ENCODE measurements at places on chromosomes 2 and 18.

- DNase-seq, result no peak
Observed at GRCh38 chr18:75437979-75438378, 10.5 kb upstream of the SMIM21 start.

GRCh38 chr2:177329064-177329463, 63.5 kb upstream of the AGPS start:
- no peak for DNase-seq

DNA sequence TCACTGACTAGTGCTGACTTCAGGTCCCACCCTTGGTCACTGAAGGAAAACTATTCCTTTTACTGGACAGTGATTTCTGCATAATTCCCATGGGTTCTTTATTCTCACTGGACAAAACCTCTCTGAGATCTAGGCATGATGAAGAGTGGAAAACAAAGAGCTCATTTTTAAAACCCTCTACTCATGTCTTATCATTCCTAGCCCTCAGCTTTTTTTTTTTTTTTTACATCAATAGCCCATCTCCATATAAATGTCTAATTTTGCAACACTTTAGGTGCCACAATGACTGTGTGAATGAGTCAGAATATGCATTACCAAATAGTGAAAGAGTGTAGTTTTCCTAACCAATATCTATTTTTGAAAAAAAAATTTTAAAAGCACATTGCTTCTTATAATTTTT, 74.8 kb downstream of the TCF4 start:
- no peak for DNase-seq

DNA sequence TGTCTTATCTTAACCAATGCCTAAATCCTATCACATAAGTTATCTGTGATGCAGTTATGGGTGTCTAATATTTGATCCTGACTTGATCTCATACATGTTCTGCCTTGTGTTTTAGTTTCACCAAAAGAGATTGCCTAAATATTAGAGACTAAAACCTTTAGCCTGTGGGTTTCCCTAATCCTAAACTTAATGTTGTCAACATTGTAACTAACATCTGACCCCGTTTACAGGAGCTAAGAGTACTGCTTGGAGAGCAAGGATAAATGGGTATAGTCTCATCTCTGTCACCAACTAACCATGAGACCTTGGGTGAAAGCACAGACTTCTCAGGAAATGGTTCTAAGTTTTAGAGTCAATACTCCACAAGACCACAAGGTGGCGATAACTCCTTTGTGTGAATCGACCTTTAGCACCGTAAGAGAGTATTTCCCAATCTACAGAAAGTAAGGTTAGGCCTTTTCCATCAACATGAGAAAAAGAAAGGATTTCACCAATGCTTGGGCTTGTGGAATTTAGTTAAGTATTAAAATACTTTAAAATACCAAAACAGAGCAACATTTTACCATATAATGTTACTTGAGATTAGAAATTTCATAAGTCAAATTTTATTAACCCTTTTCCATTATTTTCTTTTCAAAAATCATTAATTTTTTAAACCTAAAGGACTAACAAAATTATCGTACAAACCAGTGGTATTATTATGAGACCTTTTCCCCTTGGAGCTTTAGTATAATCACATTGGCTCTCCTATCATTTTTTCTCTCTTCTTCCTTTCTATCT, 60.5 kb downstream of the G6PC2 start:
- peak; percentile 18 for DNase-seq

- no peak for DNase-seq
Observed at GRCh38 chr2:187644486-187644885, 90.3 kb upstream of the TFPI start.

DNA sequence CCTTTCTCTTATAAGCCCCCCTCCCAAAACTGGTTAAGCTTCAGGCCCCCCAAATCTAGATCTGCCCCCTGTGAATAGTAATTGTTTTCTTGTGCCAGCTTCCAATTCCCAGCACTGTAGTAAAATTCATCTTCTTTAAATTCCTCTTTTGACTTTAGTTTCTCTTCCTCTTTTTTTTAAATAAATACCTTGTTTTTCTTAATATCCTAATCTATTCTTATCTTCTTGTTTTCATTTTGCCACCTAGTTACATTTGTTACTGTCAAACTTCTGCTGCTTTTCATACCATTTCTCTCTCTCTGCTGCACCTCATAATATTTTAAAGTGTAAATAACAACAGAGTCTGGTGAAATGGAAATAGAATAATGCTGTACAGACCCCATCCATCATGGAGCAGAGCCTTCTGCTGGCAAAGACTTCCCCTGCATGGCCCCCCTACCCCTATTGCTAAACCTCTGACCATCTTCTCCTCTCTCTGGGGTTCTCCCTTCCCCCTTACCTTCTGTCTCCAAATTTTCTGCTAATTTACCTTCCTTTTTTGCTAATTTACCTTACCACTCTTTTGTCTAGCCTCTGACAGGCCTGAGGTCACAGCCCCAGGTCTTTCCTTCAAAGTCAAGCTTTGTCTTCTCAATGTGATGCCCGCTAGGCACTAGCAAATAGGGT, 94.9 kb upstream of the PAPOLG start:
- DNase-seq, result no peak

DNA sequence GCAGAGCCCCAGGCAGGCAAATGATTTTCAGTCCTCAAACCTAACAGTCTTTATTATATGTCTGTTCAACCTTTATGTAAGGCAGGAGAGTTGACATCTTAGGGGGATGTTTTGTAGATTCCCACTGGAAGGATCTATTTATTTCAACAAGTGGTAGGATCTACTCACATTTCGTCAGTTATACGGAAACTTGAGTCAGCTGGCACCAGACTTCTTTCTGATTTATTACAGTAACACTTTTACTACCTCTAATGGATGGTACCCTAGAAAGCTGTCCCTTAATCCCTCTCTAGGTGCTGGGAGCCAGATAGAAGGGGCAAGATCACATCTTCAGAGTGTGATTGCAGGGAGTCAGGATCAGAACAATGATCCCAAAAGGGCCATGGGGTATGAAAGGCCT, 2.1 kb upstream of the RPL31 start:
- no peak for DNase-seq

DNA sequence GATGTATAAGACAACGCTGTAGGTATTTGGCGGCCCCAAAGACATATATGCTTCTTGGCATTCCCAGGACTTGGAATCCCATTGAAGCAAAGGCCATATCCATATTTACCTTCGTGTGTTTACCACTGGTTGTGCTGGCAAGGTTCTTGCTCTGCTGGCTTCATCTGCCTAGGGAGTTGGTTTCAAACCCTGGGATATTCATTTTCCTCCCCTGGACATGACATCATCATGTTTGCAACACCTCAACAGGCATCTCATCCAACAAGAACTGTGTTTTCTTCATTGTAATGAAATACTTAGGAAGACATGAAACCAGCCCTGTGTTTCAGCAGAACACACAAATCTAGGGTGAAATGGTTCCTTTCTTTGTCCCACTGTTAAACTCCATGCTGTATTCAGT, 77.9 kb upstream of the PHLPP1 start:
- no peak for DNase-seq

GRCh38 chr2:219293736-219294231, 14.6 kb downstream of the DNAJB2 start:
- DNase-seq, result no peak

DNA sequence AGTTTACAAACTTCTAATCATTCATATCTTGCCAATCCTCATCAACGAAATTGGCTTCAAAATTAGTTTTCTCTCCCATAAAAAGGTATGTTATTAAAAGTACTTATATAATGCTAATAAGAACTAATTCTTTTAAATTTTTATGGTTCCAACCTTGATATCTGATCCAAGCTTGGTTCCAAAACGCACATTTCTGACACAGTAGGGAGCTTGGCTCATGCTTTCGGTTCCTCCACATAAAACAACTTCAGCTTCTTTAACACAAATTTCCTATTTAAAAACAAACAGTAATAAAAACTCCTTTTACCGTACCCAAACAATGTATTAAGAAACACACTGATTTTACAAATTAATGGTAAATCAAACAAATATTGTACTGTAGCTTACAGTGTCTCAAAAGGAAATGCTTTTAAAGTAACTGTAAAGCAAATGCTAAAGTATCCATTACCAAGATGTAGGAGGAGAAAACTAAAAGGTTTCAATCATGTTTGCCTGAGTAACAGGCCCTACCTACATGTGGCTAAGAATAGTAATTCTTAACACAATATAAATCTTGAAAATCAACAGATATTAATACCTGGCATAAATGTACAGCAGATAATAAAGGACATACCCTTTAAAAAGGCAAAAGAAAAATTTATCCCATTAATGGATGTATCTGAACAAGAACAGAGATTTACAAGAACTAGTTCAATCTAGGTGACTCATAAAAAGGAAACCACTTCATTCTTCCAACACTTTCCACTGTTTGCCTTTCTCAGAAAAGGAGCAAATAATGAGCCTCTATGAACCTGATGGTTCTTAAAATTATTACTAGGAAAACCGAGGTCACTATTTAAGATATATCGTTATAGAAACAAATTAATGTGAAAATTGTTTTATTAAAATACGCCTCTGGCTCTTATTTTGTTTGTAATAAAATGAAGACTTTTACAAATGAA, 17.5 kb downstream of the ACAA2 start:
- no peak for DNase-seq

- DNase-seq, result no peak
Observed at GRCh38 chr18:24063121-24063731, 48.7 kb downstream of the TTC39C start.

- no peak for DNase-seq
Observed at GRCh38 chr2:29627279-29627711, 294.1 kb downstream of the ALK start.

DNA sequence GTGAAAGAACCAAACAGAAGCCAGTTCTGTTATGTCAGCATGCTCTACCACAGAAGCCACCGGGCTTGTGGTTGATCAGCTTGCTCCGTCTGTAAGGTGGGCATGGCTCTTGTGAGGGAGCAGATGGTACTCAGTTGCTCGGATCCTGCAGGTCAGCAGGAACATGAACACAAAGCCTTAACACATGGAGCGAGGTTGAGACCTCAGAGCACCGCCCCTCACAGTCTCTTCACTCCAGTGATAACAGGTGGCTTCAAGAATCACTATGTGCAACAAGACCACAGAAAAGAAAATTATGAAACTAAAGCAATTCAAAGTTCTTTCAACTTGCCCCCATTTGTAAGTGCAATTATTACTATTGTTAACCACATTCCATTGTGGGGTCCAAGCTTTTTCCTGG, 72.1 kb downstream of the OSBPL6 start:
- DNase-seq, result no peak

GRCh38 chr2:11446733-11447248, 19.2 kb downstream of the E2F6 start:
- no peak for DNase-seq

GRCh38 chr2:118145806-118146205, 57.5 kb downstream of the INSIG2 start:
- no peak for DNase-seq

DNA sequence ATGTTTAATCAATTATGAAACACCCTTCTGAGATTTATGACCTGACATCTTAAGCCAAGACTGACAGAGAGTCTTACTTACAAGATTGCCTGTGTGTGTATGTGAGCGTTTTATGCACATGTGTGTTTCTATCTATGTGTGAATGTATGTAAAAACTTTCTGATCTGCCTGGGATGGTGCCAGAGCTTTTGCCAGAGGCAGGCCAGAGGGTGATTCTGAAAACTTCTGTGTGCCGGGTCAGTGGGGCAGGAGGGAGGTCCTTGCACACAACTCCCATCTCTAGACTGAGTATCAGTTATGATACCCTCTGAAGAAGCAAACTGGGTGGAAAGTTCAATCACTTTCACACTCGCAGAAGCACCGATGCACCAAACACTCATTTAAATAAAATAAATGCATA, 335.0 kb upstream of the NT5C1B start:
- DNase-seq, result no peak

DNA sequence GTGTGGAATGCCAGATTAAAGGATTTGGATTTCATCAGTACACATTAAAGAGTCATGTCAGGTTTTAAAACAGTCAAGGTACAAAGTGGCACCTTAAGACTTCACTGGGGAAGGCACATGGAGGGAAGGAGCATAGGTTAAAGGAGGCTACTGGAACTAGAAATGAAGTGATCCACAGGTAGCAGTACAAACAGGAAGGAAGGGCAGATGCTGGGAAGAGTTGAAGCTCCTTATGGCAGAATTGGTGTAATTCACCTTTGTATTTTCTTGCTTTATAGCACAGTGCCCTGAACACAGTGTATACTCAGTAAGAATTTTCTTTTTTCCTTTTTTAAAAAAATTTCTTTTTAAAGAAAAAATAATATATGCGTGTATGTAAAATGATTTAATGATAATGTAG, 177.1 kb downstream of the BABAM2 start:
- no peak for DNase-seq

DNA sequence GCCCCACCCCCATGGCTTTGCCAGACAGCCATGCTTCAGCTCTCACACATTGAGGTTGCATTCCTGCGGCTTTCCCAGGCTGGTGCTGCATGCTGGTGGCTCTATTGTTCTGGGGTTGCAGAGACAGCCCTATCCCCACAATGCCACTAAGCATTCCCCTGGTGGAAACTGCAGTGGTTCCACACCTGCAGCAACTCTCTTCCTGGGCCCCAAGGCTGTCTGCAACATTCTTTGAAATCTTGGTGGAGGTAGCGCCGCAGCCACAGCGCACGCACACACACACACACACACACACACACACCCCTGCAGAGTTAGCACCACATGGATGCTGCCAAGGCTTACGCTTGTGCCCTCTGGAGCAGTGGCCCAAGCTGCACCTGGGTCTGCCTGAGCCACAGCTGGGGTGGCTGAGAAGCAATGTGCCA, 21.4 kb downstream of the SFXN5 start:
- no peak for DNase-seq

- DNase-seq, result no peak
Observed at GRCh38 chr18:71238974-71239624, 950.3 kb downstream of the SOCS6 start.

DNA sequence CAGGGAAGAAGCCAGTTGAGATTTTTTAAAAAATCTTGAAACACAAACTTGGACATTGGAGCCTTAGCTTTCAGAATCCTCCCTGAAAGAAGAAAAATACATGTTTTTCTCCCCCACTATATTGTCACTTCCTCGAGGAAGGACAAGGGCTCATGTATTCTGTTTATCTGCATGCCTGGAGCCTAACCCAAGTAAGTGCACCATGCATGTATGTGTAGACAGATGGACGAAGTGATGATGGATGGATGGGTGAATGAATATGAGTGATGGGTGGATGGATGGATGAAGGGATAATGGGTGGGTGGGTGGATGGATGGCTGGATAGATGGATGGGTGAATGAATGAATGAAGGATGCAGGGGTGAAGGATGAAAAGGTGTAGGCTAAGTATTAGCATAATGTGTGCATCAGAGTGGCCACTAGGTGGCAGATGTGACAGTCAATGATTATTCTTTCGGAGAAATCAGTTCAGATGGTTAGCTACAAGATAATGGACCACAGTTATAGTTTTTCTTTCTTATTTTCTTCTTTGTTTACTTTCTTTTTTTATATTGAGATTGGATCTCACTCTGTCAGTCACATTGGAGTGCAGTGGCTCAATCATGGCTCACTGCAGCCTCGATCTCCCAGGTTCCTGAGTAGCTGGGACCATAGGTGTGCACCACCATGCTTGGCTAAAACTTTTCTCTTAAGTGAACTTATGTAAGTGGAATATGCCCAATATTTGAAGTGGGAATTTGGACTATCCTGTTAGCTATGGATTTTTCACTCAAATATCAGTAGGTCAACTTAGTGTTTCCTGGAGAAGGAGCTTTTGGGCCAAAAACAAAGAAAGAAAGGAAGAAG, 18.5 kb upstream of the CCDC93 start:
- DNase-seq, result no peak

- no peak for DNase-seq
Observed at GRCh38 chr2:96131152-96131812, 7.0 kb downstream of the ASTL start.

- no peak for DNase-seq
Observed at GRCh38 chr2:217293046-217293445, 433.2 kb upstream of the TNP1 start.

Measured in urinary bladder (tissue), 4 donors.